ENCODE measurements at places on chromosomes 6 and 20. TPM values are rescaled to one million over a fixed set of nuclear protein-coding genes. Genes with fewer than 3 reads are reported as not detected.

- no peak for DNase-seq
Observed at GRCh38 chr20:23601715-23602114, 4.0 kb downstream of the CST9 start.

DNA sequence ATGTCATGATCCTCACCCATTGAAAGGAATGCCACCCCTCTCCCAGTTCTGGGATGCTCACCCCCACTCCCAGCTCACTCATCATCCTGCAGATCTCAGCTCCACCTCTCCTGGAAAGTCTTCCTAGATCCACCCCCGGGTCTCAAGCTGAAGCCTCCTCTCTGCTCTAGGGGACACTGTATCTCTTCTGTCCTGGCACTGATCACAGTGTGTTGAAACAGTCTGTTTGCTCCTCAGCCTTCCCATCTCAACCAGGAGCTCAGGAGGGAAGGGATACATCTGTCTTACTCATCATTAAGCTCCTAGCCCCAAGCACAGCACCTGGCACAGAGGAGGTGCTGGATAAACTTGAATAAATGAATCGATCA is 80.1 kb downstream of the MRPL14 start:
- DNase-seq: no peak

- DNase-seq: no peak
Observed at GRCh38 chr6:44603044-44603686, 215.7 kb downstream of the CDC5L start.

DNA sequence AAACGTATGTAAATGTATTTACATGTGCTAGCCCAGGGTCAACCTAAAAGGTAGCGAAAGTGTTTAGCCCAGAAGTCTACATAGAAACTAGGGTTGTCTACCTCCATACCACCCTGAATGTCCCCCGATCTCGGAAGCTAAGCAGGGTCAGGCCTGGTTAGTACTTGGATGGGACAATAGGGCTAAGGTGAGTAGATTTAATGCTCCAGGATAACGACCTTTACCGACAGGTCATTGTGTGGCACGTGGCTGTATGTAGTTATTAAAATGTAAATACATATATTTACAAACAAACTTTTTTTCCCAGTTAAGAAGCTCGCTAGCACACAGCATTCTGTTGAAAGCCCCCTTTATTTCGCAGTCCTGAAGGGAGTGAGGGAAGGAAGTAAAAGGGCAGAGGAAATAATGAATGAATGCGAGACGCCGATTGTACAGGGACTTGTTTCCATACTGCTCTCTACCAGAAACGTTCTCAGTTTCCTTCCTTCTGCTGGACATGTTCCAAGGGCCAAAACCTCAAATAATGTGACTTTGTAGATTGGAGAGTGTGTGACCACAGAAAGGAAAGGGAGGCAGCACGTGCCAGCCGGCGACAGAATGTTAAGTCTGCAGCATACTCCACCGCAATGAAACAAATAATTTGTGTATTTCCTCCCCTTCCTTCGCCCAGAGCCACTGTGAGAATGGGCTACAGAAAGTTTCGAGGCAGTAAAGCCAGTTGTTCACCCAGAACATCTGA is 612 bp downstream of the ADAT2 start:
- DNase-seq: peak; percentile 25

DNA sequence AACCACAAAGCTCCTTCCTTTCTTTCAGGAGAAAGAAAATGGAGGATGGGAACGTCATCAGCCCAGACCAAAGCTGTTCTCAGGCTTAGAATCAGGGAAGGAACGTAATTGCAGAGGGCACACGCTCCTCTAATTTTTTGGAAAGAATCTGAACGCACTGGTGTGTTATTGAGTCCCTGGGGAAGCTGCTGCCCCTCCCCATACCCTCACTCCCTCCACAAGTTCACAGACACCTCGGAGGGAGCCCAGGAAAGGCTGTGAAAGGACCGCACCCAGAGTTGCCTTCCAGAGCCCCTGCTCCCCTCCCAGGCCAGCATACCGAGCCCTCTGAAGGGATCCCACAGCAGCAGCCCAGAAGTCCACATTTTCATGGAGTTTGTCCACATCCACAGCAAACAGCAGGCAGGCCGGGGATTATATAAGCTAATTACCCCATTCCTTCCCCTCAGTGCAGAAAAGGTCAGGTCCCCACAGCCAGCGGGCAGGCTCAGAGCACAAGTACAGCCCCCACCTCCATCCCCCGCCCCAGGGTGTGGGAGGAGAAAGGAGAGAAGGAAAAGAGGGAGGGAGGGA is 53.7 kb downstream of the ANKRD60 start:
- DNase-seq: no peak

DNA sequence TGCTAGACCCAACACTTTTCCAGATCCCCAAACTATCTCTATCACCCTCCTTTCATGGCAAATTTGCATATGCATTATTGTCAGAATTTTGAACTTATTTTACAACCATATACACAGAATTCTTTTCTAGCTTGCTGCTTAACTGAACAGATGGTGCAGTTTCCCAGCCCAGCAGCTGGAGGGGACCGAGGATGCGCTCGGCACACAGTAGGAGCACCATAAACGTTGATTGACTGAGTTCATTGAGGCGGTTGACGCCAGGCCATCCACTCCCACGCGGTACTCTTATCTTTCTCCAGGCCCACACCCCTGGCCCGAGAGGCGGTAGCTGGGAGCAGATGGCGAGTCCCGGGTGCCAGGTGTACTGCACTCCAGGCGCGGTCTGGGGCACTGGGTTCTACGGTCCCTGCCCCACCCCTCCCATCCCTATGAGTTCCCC is 6.8 kb upstream of the SOX4 start:
- no peak for DNase-seq

GRCh38 chr20:7696311-7696710 is 243.9 kb downstream of the HAO1 start:
- DNase-seq: no peak

- no peak for DNase-seq
Observed at GRCh38 chr6:5270093-5270680, 8.9 kb downstream of the FARS2 start.

DNA sequence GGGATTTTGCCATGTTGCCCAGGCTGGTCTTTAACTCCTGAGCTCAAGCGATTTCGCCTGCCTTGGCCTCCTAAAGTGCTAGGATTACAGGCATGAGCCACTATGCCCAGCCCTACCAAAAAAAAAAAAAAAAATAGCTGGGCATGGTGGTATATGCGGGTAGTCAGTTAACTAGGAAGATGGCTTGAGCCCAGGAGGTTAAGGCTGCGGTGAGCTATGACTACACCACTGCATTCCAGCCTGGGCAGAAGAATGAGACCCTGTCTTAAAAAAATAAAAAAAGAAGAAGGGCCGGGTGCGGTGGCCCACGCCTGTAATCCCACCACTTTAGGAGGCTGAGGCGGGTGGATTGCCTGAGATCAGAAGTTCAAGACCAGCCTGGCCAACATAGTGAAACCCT is 50.2 kb downstream of the ELOVL2 start:
- DNase-seq: no peak

GRCh38 chr6:135212020-135212806 is 31.1 kb downstream of the MYB start:
- DNase-seq: no peak

- no peak for DNase-seq
Observed at GRCh38 chr6:52834481-52834880, 6.1 kb downstream of the GSTA5 start.

DNA sequence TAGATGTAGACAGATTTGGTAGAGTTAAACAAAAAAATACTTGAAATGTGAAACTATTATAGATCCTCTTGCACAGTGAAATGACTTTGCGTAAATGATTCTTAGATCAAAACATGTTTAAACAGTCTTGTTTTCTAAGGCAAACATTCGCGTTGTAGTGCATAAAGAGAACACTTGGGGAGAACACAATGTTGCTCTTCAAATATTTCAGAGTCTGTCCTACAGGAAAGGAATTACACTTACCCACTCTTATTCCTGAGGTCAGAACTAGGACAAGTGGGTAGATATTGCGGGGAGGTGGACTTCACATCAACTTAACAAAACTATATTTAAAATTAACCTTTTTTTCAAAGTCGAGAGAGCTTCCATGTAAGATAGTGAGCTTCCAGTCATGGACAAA is 183.5 kb upstream of the PCSK2 start:
- no peak for DNase-seq

DNA sequence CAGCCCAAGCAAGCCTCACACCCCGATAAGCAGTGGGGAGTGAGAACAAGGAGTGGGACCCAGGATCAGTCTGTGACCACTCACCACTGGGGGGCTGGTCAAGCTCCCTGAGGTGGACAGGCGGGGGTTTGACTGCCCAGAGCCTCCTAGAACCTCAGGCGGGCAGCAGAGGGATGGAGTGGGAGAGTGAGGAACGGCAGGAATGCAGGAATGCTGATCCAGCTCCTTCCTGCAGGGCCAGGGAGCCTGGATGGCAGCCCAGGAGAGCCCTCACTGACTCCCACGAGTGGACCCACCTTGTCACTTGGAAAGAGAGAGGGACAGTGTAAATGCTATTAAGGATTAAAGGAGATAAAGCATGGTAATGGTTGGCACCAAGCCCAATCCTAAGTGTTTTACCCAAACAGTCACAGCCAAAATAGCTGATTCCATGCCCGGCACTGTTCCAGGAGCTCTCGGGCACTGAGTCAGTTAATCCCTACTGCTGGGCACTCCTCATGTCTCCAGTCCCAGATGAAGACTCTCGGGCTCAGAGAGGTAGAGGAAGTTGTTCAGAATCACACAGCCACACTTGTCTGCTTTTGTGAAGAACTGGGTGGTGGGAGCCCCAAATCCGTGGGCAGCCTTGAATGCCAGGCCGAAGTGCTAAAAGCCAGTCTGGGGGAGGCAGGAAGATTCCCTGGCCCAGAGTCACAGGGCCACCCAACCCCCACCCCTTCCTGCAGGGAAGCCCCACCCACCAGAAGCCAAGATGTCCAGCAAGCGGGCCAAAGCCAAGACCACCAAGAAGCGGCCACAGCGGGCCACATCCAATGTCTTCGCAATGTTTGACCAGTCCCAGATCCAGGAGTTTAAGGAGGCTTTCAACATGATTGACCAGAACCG is 3.1 kb downstream of the MYL9 start:
- DNase-seq: no peak

- DNase-seq: no peak
Observed at GRCh38 chr6:34792605-34793500, 970 bp downstream of the BLTP3A start.

DNA sequence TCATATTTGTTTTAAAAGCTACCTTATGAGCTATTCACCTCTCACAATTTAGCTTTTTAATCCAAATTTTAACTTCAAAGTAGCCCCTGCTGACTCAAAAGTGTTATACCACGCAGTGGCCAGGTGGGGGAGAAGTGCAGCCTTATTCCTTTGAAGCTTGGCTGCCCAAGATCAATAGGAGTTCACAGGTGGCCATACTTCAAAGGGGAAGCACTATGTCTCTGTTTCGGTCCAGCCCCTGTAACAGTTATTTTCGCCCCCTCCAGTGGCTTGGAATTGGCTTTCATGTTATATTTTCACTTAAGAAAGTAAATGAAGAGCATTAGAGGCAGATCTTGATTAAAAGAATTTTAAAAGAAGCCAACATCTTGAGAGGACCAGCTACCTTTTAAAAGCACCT is 608.4 kb downstream of the EPHA7 start:
- DNase-seq: no peak

DNA sequence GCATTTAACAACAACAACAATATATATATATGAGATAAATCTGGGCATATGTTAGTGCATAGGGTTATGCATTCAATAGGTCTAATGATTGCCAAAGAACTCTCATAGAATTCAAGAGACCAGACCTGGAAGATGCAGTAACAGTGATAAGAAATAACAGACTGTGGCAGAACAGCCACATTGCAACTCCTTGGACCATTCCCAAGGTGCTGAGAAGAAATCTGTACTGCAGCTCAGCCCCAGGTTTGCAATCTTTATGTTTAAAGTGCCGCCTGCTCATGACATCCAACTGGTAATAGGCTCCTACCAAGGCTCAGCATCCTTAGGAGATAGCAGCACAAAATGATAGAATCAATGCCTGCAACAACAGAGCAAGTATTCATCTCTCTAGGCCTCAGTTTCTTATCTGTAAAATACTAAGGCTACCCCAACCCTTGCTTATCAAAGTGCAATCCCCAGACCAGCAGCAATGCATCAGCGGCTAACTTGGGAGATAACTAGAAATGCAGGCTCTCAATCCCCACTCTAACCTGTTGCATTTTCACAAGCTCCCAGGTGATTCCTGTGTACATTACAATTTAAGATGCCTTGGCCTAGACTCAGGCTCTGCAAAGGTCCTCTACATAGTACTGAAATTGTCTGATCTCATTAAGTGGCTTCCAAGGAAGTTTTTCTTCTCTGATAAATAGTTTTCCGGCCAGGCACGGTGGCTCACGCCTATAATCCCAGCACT is 30.6 kb upstream of the PIM1 start:
- no peak for DNase-seq

- DNase-seq: no peak
Observed at GRCh38 chr6:112114577-112115223, 27.3 kb downstream of the FAM229B start.

DNA sequence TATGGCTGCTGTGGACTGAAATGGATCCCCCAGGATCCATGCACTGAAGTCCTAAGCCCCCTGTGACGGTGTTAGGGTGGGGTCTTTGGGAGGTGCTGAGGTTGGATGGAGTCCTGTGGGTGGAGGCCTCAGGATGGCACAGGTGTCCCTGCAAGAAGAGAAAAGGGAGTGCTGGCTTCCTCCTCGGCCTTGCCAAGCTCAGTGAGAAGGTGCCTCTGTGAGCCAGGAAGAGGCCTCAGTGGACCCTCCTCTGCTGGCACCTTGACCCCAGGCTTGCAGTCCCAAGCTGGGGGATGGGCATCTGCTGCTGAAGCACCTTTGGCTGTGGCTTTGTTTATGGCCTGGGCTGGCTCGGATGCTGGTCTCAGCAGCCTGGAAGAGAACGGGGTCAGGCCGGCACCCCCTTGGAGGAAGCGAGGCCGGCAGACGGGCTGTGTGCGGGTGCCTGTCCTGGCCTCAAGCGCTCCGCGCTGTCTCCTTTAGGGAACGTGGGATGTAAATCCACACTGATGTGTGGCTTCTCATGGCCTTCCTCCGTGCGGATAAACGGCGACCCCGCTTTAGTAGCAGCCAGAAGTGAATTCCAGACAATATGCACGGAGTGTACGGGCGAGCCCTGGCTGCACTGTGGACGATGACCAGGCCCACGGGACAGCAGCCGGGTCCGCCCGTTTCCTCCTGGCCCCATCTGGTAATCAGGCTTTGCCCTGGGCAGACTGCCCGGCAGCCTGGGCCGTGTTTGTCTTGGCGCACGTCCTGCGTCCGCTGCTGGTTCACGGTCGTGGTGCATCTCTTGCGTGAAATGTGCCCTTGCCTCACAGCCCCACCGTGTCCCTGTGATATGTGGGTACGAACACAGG is 182.6 kb downstream of the ERMARD start:
- no peak for DNase-seq

The MAS1 gene
- total RNA-seq: 0.05 TPM

The OTOR gene
- 0.16 TPM for total RNA-seq

The NFYA gene
- total RNA-seq: 30.5 TPM

The RIPPLY2 gene
- 0.26 TPM for total RNA-seq

The OVOL2 gene
- 3.9 TPM for total RNA-seq

The UNC5CL gene
- 0.37 TPM for total RNA-seq

The OPRM1 gene
- total RNA-seq: 1.2 TPM
